GM23248 (cell line): ENCODE measurements at places on chromosomes 1 and 21. TPM values are rescaled to one million over a fixed set of nuclear protein-coding genes. Genes with fewer than 3 reads are reported as not detected.

The BTBD8 gene
- 2.2 and 2.7 TPM in 2 replicates for total RNA-seq

The KTI12 gene
- 8.3 and 18.3 TPM in 2 replicates for total RNA-seq

The FLG gene
- total RNA-seq = 2.9 and 3.0 TPM in 2 replicates

The CC2D1B gene
- 29.6 and 37.2 TPM in 2 replicates for total RNA-seq

The RSPH1 gene
- 0.32 TPM in 1 of 2 replicates, not detected in the other for total RNA-seq

The TLCD4 gene
- not detected in 2 replicates for total RNA-seq

The ADGRB2 gene
- 3.6 and 3.9 TPM in 2 replicates for total RNA-seq

The LAPTM5 gene
- total RNA-seq = not detected in 2 replicates

The KCNA2 gene
- not detected in 2 replicates for total RNA-seq

The RNF187 gene
- total RNA-seq = 81.9 and 92.8 TPM in 2 replicates

The CSF3R gene
- not detected in 2 replicates for total RNA-seq

The POU3F1 gene
- total RNA-seq = not detected in 2 replicates

The MAN1C1 gene
- 0.51 and 1.1 TPM in 2 replicates for total RNA-seq

The TTC4 gene
- total RNA-seq = 20.4 and 27.1 TPM in 2 replicates

The IL22RA1 gene
- total RNA-seq = not detected in 2 replicates

The FCRL6 gene
- total RNA-seq = not detected in 2 replicates

The TEX38 gene
- total RNA-seq = not detected in 2 replicates

The ZNF695 gene
- total RNA-seq = 0.51 and 1.2 TPM in 2 replicates

The BARHL2 gene
- not detected in 2 replicates for total RNA-seq

The CD101 gene
- total RNA-seq = not detected in 2 replicates

The GLRX2 gene
- 8.6 and 10.7 TPM in 2 replicates for total RNA-seq

The TSNAX gene
- 36.7 and 39.4 TPM in 2 replicates for total RNA-seq

The BOLA1 gene
- total RNA-seq = 12.3 and 16.4 TPM in 2 replicates

The KRTAP19-8 gene
- not detected in 2 replicates for total RNA-seq

The LDLRAD1 gene
- total RNA-seq = not detected in 2 replicates

The CTSS gene
- total RNA-seq = 0.38 and 2.5 TPM in 2 replicates

The LAD1 gene
- total RNA-seq = not detected in 2 replicates

The DIO1 gene
- total RNA-seq = not detected in 2 replicates

The GNL2 gene
- 39.3 and 53.6 TPM in 2 replicates for total RNA-seq

The ACTL8 gene
- 0.11 TPM in 1 of 2 replicates, not detected in the other for total RNA-seq

The SEC16B gene
- total RNA-seq = 1.5 and 1.9 TPM in 2 replicates

The VSIG8 gene
- not detected in 2 replicates for total RNA-seq

The ZNF683 gene
- total RNA-seq = not detected in 2 replicates

The MARK1 gene
- total RNA-seq = under 0.01 and 0.65 TPM in 2 replicates

The RIMKLA gene
- 0.22 TPM in 1 of 2 replicates, not detected in the other for total RNA-seq

The ZNF593OS gene
- total RNA-seq = not detected in 2 replicates

The ANKRD34A gene
- 0.25 and 1.3 TPM in 2 replicates for total RNA-seq

The OR10K1 gene
- total RNA-seq = not detected in 2 replicates
